Tibial nerve (tissue), 4 donors: ENCODE measurements at places on chromosomes 12 and 14. TPM values are rescaled to one million over a fixed set of nuclear protein-coding genes. Genes with fewer than 3 reads are reported as not detected.
A peak's percentile ranks its signal among the peaks of the same experiment; 100 is the strongest.

CAPZA3 gene
- not detected for total RNA-seq

RNASE2 gene
- total RNA-seq, result 3.5 TPM

KDM5A gene
- 69.5 TPM for total RNA-seq

KRT78 gene
- total RNA-seq, result not detected

RGS6 gene
- total RNA-seq, result 43.5 TPM

DDN gene
- not detected for total RNA-seq

RNASE7 gene
- not detected for total RNA-seq

CCDC196 gene
- total RNA-seq, result not detected

DNA sequence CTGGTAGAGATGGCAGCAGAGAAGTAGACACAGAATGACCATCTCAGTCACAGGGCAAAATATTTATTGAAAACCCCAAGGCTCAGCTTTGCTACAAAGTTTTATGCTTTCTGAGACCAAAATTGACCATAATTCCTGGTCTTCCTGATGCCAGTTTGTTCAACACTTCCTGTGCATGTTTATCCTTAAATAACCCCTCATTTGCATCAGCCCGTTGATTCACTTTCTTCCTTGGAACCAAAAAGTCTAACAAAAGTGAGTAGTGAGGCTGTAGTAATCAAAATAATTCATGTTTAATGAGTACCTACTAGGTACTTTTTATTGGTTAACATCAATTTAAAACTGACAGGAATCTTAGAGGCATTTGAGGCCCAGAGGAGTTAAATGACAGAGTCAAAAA is 51.7 kb downstream of the TRHDE start:
- H3K4me3 ChIP-seq, result no peak overlapping the region
- no peak overlapping the region for H3K27ac ChIP-seq
- no peaks in the 10 kb centered on the region for H3K36me3 ChIP-seq
- H3K4me1 ChIP-seq, result no peaks in the 10 kb centered on the region

DNA sequence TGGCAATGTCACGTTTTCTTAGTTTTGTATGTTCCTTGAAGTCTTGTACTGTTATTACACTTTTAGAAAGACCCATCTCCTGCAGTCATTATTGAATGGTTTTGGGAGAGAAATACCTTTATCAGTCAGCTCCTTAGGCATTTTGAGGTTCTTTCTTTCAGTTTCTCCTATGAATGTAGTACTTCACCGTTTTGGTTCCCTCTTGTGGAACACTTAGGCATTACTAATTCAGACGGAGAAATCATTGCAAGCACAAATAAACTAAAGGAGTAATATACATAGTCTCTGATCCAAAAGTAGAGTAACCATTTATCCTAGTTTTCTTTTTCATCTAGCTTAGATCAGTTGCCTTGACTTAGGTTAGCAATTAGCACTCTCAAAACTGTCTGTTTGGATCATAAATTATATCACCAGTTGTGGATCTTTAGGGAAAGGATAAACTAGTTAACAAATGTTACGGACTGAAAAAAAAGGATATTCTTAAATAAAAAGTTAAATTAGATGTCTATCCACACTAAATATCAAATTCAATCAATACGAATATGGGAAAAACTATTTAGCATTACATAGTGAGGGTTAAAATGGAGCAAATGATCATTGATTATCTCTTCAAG is 1538.3 kb upstream of the SEL1L start:
- DNase-seq, result no peak
- H3K27ac ChIP-seq, result no peak overlapping the region
- no peaks in the 10 kb centered on the region for H3K27me3 ChIP-seq

DNA sequence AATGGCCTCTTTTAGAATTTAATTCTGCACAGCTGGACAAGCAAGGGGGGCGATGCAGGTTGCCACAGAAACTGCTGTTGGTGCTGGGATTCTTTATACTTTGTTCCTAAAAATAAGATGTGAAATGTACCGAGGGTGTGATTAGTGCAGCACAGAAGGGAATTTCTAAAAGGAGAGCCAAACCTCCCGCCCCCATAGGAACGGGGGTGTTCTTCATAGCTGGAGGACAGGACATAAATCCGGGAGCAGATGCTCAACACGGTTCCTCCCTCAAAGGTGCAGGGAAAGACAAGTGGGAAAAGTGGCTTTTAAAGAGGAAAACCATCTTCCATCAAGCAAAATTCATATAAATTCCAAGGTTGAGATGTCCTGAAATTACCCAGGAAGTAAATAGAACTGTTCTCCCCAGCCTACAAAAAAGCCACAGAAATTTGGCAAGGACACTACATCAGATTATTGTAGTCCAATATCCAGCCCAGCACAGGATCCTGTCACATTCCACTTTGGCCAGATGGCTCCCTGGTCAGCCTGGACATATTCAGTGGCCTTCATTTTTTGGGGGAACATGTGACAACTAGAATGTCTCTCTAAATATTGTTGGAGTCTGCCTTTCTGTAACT is 51.4 kb upstream of the TMX1 start:
- H3K27ac ChIP-seq, result no peak overlapping the region
- H3K4me3 ChIP-seq, result no peak overlapping the region
- H3K36me3 ChIP-seq, result no peaks in the 10 kb centered on the region
- H3K4me1 ChIP-seq, result no peaks in the 10 kb centered on the region
- no peak for DNase-seq

- H3K27ac ChIP-seq, result peak overlapping the region; percentile 85
- no peaks in the 10 kb centered on the region for H3K36me3 ChIP-seq
- DNase-seq, result peak; percentile 52
- no peaks in the 10 kb centered on the region for H3K27me3 ChIP-seq
Observed at GRCh38 chr12:92278378-92278828, 132.8 kb upstream of the BTG1 start.

DNA sequence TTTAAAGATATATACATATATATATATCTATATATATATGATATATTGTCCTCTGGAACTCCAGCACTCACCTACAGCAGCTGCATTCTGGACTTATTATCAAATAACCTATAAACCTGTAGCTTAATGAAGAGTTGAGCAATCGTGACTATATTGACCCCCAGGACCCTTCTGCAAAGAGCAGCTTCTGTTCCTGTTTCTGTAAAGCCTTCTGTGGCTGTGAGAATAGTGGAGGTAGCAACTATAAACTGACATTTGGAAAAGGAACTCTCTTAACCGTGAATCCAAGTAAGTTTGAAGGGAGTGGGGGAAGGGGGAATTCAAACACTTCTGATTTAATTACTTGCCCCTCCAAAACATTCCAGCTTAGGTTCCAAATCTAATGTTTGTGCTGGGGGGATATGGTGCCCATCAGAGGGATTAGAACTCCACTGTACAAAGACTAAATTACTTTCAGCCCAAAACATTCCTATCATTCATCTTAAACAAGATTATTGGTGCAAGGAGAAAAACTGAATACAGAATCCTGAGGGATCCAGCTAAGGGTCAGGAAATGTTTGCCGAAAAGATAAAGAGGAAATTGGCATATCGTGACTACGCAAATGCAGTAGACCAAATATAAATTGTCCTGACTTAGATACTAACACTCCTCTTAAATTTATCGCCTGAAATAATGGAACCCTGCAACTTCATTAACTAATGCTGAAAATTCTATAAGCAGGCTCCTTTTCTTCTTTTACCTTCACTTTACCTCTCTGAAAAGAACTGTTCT is 106.1 kb downstream of the DAD1 start:
- DNase-seq, result no peak
- H3K36me3 ChIP-seq, result no peaks in the 10 kb centered on the region
- no peak overlapping the region for H3K27ac ChIP-seq
- no peak overlapping the region for H3K4me3 ChIP-seq
- H3K27me3 ChIP-seq, result no peaks in the 10 kb centered on the region
- H3K4me1 ChIP-seq, result no peaks in the 10 kb centered on the region

DNA sequence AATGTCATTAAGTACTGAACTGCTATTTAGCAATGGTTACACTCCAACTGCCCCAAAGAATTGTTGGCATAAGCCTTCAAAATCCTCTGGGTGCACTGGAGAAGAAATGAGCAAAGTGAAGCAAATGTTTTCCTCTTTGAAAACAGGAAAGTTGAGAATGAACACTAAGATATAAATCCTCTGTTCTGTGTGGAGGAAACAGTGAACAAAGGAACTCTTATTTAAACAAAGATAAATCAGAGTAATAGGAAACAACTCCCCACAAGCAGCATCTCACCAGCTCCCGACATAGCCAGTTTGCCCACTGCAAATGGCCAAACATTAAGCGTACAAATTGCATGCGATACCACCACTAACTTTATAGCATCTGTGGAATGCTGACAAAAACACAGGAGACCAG is 54.0 kb downstream of the BCAT1 start:
- no peaks in the 10 kb centered on the region for H3K36me3 ChIP-seq
- H3K27ac ChIP-seq, result no peak overlapping the region
- H3K27me3 ChIP-seq, result no peaks in the 10 kb centered on the region
- DNase-seq, result no peak

DNA sequence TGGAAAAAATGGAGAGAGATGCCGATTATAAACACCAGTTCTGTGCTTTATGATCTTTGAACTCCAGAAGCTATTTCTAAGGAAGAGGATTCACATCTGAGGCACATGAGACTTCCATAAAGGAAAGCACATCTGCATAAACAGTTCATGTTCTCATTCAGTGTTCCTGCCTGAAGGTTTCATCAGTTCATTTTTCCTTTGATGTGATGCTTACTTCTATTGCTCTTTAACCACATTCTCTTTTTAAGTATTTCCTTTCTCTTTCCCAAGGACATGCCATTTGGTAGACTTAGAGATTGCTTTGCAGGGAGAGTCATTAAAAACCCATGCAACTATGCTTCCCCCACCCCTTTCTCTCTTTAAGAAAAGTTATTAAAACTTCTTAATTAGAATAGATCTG is 387.0 kb upstream of the FLRT2 start:
- H3K27me3 ChIP-seq, result no peaks in the 10 kb centered on the region
- no peak overlapping the region for H3K27ac ChIP-seq
- peaks cover 4% of the 10 kb centered on the region for H3K4me1 ChIP-seq
- DNase-seq, result no peak
- no peak overlapping the region for H3K4me3 ChIP-seq
- H3K36me3 ChIP-seq, result no peaks in the 10 kb centered on the region

- no peak overlapping the region for H3K4me3 ChIP-seq
- no peaks in the 10 kb centered on the region for H3K36me3 ChIP-seq
- H3K27me3 ChIP-seq, result no peaks in the 10 kb centered on the region
- no peaks in the 10 kb centered on the region for H3K4me1 ChIP-seq
Observed at GRCh38 chr12:51836041-51836826, 12.3 kb downstream of the FIGNL2 start.

DNA sequence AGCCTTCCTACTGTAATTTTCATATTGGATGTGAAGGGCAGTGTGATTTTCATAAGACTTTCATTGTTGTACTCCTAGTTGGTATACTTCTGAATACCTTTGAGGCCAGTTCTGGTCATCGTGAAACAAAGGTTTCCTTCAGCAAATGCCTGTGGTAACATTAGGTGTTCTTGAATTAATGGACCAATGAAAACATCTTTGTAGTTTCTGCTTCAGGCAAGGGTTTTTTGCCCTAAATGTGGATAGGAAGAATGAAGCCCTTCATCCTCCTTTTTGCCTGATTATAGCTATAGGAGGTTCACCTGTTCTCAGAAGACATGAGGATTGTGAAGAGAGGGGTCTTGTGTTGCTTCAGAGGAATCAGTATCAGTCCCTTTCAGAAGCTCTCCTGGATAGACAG is 60.7 kb downstream of the PTPN11 start:
- H3K4me3 ChIP-seq, result no peak overlapping the region
- H3K36me3 ChIP-seq, result peaks cover 5% of the 10 kb centered on the region
- H3K27ac ChIP-seq, result no peak overlapping the region
- H3K27me3 ChIP-seq, result no peaks in the 10 kb centered on the region
- no peak for DNase-seq

- DNase-seq, result no peak
- no peaks in the 10 kb centered on the region for H3K4me1 ChIP-seq
- no peak overlapping the region for H3K4me3 ChIP-seq
Observed at GRCh38 chr14:54877015-54877702, 25.5 kb downstream of the GCH1 start.

DNA sequence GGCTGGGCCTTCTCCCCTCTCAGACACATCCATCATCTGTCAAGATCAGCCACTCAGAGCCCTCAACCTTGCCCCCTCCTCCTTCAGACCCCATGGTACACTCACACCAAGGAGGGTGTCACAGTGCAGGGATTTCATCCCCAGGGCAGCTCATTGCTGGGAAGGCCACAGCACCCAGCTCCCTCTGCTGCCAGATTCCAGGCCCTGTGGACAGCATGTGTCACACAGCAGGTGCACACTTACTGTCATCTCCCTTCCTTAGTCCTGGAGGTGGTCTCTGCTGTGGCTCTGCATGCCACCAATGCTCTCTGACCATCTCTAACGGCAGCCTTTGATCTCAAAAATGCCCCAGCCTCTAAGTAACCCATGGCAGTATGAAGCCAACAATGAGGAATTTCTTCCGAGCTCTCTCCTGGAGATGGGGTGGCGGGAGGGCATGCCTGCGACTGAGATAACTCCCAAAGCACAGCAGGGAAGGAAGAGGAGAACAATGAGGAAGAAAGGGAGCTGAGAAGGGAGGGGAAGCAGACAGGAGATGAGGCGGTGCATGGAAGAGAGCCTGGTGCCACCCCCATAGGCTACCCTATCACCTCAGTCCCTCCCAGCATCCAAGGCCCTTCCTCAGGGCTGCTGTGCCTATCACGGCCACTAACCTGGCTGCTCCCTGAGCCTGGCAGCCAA is 101.0 kb downstream of the SINHCAF start:
- no peaks in the 10 kb centered on the region for H3K4me1 ChIP-seq
- DNase-seq, result no peak
- no peaks in the 10 kb centered on the region for H3K27me3 ChIP-seq

GRCh38 chr12:71576496-71576895 is 87.2 kb downstream of the ZFC3H1 start:
- no peak overlapping the region for H3K27ac ChIP-seq
- H3K4me1 ChIP-seq, result no peaks in the 10 kb centered on the region
- no peaks in the 10 kb centered on the region for H3K36me3 ChIP-seq

DNA sequence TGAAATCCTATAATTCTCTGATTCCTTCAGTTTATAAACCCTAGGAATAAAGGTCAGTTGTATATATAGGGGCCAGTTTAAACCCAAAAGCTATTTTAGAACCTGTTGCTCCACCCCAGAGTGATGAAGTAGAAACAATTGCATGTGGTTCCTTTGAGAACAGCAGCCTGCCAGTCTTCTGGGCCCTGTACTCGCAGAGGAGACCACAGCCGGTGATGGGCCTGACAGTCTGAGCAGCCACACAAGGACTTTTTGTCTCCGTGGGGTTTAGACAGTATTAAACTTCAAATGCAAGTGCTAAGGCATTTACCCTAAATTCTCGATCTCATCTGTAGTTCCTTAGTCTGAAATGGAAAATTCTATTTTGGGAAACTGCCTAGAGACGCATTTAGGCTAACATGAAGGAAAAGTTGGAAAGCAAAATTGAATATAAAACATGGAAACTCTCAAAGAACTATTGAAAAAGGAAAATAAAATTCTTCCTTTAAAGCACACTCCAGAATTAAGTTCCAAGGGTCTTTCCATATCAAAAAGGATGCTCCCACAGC is 80.6 kb downstream of the PRICKLE1 start:
- H3K4me3 ChIP-seq, result no peak overlapping the region
- no peaks in the 10 kb centered on the region for H3K36me3 ChIP-seq
- no peak overlapping the region for H3K27ac ChIP-seq
- no peak for DNase-seq

GRCh38 chr12:63276537-63277365 is 125.8 kb upstream of the AVPR1A start:
- peak; percentile 45 for DNase-seq
- H3K36me3 ChIP-seq, result no peaks in the 10 kb centered on the region
- no peak overlapping the region for H3K27ac ChIP-seq
- H3K4me3 ChIP-seq, result no peak overlapping the region

- no peaks in the 10 kb centered on the region for H3K36me3 ChIP-seq
- no peak overlapping the region for H3K4me3 ChIP-seq
- DNase-seq, result no peak
- no peaks in the 10 kb centered on the region for H3K4me1 ChIP-seq
- H3K27ac ChIP-seq, result no peak overlapping the region
- no peaks in the 10 kb centered on the region for H3K27me3 ChIP-seq
Observed at GRCh38 chr12:127519779-127520178, 747.2 kb upstream of the TMEM132C start.
